ENCODE measurements at places on chromosomes 2 and 18.

GRCh38 chr18:55811925-55812324, 223.9 kb upstream of the TCF4 start:
- DNase-seq, result no peak

DNA sequence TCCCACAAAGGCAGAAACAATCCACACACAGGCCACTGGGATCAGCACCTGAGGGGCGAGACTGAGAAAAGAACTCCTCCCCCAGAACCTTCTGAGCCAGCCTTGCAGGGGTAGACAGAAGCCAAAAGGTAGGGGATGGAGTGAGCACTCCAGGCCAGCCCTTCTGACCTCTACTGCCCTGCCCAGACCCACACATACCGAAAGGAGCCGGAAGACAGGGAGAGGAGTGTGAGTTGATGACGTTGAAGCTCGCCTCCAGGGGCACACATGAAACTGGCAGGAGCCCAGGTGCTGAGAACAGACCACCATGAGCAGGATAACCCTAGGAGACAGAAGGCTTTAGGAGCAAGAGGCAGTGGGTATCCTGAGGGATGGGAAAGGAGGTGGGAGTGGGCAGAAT, 1.8 kb downstream of the SLC23A3 start:
- no peak for DNase-seq

GRCh38 chr2:65388051-65388531, 44.3 kb downstream of the SPRED2 start:
- DNase-seq, result no peak

- DNase-seq, result no peak
These were observed 15.4 kb downstream of the HK2 start for GRCh38 chr2:74849228-74849892.

- DNase-seq, result no peak
These were observed 124.2 kb upstream of the ARL4C start for GRCh38 chr2:234621120-234621519.

GRCh38 chr2:127361929-127362885, 25.6 kb downstream of the MAP3K2 start:
- DNase-seq, result no peak

DNA sequence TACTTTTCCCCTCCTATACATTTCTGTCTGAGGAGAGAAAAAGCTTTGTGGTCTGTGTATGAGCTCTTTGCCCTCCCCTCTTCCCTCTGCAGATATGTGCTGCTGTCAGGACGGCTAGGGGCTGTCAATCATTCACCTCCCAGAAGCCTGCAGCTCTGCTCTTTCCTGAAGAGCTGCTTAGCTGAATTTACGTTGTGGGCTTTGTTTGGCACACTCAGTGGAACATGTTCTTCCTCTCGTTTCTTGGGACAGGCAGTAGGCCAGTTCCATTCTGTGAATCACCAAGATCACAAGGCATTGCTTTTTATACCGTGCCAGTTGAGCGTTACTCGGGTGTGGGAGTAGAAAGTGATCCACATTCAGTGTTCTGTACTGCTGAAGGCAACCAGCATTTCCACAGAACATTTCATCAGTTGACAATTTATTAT, 136.7 kb downstream of the LAMA3 start:
- no peak for DNase-seq

DNA sequence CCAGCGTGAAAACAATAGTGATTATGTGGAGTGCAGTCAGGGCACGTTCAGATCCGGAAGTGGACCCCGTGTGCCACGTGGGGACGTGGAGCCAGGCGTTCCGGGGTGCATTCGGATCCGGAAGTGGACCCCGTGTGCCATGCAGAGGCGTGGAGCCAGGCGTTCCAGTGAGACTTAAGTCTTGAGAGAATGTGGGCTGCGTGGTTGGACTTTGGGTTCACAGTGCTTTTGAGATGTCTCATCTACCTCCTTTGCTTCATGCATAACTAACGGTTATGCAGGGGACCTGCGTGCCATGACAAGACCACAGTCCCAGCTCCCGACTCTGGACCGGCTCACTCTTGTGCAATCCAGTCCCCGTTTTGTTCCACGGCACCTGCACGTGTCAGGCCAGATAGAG, 28.8 kb downstream of the CTDP1 start:
- no peak for DNase-seq

DNA sequence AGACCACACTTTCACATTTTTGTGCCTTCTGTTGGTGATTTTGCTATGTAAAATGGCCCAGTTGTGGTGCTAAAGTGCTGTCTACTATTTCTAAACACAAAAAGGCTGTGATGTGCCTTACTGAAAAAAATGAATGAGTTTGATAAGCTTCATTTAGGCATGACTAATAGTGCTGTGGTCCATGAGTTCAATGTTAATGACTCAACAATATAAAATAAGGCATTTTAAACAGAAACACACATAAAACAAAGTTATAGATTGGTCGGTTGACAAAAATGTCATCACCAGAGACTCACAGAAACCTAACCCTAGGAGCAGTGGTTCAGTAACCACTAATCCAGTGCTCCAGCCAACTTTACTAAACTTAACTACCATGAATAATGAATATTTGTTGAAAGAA, 160.0 kb downstream of the DNAH6 start:
- DNase-seq, result no peak
